Hippocampal formation (tissue), 2 donors: ENCODE measurements at places on chromosomes 6 and 20.
A peak's percentile ranks its signal among the peaks of the same experiment; 100 is the strongest.

GRCh38 chr20:58286729-58287128 is 22.8 kb upstream of the RAB22A start:
- no peak for DNase-seq

DNA sequence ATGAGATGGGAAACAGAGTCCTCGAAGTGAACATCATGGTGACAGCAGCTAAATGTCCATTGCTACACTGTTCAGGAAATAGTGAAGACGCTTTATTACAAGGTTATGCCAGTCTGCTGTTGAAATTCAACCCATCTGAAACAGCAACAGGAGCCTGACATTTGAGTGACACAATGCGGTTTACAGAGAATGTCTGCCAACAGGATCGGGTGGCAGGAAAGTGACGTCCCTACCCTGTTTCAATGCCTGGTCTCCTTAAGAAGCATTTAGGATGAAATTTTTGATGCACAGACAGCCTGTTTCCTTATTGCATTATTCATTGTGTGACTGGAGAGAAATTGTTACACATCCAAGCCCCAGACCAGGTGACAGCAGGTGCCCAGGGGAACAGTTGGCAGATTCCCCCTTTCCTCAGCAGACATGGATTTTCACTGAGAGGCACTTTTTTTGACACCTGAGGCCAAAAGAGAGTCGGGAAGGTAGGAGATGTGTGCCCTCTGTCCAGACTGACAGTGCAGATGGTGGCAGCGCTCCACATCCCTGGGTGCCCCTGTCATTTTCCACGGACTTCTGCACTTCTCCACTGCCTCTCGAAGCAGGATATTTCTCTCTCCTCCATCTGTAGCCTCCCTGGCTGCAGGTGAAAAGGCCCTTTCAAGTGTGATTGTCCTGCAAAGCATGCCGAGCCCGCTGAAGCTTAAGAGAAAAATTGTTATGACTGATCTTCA is 87.9 kb downstream of the BFSP1 start:
- DNase-seq: no peak

DNA sequence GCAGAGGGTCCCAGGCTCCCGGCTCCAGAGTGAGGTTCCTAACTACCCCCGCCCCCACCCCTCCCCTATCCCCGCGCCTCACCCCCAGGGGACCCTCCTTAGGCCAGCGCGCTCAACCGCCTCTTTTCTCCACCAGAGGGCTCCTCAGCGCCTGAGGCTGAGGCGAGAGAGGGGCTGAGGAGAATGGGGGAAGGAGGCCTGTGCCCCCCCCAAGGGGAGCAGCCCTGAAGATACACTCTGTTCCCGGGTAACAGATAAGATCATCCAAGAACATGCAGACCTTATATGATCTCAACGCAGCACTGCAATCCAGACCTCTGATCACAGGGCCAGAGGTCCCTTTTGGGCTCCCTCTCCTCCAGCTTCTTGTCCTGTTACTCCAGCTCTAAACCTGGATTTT is 43.3 kb upstream of the MRPS10 start:
- no peak for DNase-seq

- no peak for DNase-seq
These were observed 424.8 kb downstream of the CBLN4 start for GRCh38 chr20:55580475-55580874.

- DNase-seq: no peak
These were observed 66.0 kb upstream of the STX16 start for GRCh38 chr20:58584881-58585752.

- no peak for DNase-seq
These were observed 3.7 kb upstream of the DBNDD2 start for GRCh38 chr20:45404438-45404837.

GRCh38 chr20:8212286-8212685 is 80.2 kb downstream of the PLCB1 start:
- DNase-seq: no peak

DNA sequence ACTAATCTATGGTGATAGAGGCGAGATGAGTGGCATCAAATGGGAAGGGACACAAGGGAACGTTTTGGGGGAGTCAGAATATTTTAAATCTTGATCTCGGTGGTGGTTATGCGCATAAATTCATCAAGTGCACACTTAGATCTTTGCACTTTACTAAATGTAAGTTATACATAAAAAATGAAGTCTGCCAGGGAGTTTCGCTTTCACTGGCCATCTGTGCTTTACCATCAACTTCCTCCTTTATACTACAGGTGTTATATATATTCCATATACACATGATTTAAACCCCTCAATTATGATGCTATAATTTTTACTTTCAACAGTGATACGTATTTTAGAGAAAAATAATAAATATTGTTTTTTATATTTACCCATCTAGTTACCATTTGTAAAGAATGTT is 97.6 kb upstream of the AKIRIN2 start:
- no peak for DNase-seq

GRCh38 chr6:40556881-40557280 is 30.3 kb downstream of the LRFN2 start:
- DNase-seq: no peak

DNA sequence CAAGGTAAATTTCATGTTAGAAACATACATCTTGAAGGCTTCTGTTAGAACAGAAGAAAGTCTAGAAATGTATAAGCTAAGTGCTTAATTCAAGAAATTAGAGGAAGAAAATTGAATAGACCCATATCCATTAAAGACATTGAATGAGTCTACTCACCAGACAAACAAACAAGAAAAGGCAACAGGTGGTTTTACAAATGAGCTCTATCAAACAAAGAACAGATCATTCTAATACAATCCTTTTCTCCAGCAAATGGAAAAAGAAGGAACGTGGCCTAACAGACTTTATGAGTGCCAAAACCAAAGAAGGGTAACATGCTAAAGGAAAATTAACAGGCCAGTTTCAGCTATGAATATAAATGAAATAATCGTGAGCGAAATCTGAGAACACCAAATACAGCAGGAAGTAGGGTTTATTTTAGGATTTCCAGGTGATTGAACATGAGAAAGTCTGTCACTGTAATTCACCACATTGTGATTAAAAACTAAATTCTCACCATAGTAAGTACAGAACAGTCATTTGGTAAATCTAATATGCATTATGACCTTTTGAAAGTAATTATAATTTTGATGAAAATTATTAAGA is 22.6 kb downstream of the MTHFD1L start:
- DNase-seq: no peak

GRCh38 chr20:48246061-48246790 is 460.9 kb upstream of the SULF2 start:
- DNase-seq: no peak

DNA sequence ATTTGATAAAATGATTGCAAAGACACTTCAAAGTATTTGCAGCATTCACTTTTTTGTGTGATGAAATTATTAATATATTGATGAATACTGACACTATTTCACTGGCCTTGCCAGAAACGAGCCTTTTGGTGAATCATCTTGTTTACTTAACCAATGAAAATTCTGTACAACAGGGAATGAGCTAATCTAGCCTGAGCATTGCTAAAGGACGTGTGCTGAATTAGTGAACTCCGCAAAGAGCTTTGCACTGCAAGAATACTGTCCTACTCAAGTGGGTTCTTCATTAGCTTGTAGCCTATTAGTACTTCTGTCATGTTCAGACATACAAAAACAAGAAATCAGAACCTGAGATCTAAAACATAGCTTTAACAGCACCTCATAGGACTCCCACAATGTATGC is 172.0 kb upstream of the NRSN1 start:
- no peak for DNase-seq

GRCh38 chr20:19453410-19453809 is 241.0 kb downstream of the SLC24A3 start:
- DNase-seq: no peak

GRCh38 chr6:166381381-166381732 is 1.4 kb downstream of the MPC1 start:
- no peak for DNase-seq

DNA sequence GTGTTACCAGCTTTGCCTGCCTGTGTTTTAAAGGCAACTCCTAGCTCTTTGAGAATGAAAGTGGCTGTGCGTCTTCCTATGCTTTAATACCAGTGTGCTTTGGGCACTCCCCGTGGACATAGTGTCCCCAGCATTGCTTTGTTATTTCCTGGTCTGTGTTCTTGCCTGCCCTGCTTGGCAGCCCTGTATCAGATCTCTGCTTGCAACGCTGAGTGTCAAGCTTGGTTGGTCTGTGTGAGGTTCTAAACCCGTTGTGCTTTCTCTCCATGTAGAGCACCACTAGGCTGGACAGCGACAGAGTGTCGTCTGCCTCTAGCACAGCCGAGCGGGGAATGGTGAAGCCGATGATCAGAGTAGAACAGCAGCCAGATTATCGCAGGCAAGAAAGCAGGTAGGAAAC is 80.2 kb downstream of the AFDN start:
- DNase-seq: peak; percentile 65

DNA sequence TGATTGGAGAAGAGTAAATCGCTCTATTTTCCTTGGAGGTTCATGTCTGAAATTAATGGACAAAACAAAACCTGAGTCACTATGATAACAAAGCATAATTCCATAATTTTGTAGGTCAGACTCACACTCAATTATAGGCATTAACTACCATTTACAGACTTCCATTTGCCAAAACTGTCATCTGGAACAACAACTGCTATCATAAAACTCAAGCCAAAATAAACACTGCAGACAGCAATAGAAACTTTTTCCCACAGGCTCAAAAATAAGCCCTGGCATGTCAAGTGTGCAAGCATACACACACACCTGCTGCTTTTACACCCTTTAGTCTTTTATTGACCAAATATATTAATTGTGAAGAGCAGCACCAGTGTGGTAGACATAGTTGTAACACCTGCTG is 7.1 kb downstream of the MRPS10 start:
- DNase-seq: no peak

DNA sequence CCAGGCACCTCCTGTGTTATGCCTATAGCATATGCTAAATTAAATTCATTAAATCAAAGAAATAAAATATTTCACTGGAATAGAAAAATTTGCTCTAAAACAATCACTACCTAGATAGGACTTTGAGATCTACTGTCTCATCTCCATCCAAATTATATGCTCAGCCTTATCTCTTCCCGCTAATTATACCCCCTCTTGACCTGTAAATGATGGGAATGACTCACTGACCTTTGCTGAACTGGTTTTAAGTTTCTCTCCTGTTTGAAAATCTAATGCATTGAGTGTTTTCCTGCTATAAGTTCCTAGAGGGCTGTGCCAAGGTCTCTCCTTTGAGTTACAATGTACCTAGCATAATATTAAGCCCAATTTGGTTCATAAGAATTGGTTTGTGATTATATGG is 110.1 kb downstream of the BMP2 start:
- no peak for DNase-seq

- DNase-seq: no peak
These were observed 779.9 kb upstream of the MAP3K7 start for GRCh38 chr6:91366781-91367180.

DNA sequence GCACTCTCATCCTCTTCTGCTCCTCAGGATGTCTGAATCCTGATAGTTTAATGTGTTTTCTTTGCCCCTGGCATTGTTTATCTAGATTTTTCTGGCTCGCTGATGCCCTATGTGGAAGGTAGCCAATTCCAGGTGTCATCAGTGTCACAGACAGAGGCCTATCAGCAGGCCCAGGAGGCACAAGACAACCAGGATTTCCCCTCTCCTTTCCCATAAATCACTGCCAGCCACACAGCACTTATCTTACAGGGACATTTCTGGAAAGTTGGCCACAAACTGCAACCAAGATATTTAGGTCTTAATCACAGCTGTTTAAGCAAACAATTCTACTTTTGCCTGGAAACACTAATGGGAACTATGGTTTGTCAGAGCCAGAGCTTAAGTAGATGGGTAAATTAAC is 28.1 kb downstream of the ADGRF5 start:
- no peak for DNase-seq

DNA sequence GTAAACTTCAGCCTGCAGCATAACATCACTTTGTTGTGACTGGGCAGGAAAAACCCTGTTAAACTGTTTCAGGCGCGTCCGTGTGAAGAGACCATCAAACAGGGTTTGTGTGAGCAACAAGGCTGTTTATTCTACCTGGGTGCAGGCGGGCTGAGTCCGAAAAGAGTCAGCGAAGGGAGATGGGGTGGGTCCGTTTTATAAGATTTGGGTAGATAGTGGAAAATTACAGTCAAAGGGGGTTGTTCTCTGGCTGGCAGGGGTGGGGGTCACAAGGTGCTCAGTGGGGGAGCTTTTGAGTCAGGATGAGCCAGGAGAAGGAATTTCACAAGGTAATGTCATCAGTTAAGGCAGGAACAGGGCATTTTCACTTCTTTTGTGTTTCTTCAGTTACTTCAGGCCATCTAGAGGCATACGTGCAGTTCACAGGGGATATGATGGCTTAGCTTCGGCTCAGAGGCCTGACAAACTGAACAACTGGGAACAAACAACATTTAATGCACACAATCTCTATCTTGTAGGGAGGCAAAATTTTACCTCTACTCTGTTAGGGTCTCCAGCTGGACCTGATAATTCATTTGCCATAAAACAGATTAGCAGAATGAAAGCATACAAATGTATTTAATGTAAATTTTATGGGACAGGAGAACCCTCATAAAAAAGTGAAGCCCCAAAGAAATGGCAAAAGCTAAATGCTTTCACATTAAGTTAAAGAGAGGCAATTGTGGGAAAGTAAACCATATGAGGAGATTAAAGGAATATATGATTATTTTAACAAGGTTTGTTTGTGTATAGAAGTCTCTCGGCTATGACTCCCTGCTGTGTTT is 58.3 kb upstream of the HFE start:
- DNase-seq: no peak

DNA sequence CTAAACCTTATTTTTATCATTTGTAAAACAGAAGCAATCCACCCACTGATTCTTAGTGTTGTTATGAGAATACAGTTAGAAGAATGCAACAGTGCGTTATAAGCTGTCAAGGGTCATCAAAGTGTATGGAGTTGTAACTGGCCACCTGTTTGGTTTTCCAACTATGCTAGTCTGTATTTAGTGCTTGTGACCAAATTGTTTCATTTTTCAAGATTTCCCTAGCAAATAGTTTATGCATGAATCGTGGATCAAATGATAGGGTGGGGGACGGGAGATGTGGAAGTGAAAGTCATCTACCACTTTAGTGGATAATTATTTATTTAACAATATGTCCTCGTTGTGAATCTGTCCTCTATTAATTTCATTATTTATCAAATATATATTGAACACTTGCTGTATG is 175.4 kb upstream of the HDDC2 start:
- DNase-seq: no peak

- DNase-seq: no peak
These were observed 374.5 kb downstream of the RNGTT start for GRCh38 chr6:88588938-88589337.

- DNase-seq: no peak
These were observed 6.7 kb upstream of the LCA5 start for GRCh38 chr6:79543886-79544285.

GRCh38 chr20:63711085-63711645 is 3.3 kb downstream of the ZGPAT start:
- no peak for DNase-seq

- DNase-seq: no peak
These were observed 125.1 kb downstream of the LY86 start for GRCh38 chr6:6713657-6714056.

GRCh38 chr6:107786709-107787588 is 37.2 kb downstream of the SCML4 start:
- DNase-seq: no peak
